ENCODE measurements at places on chromosomes 1 and 21.
A peak's percentile ranks its signal among the peaks of the same experiment; 100 is the strongest.

DNA sequence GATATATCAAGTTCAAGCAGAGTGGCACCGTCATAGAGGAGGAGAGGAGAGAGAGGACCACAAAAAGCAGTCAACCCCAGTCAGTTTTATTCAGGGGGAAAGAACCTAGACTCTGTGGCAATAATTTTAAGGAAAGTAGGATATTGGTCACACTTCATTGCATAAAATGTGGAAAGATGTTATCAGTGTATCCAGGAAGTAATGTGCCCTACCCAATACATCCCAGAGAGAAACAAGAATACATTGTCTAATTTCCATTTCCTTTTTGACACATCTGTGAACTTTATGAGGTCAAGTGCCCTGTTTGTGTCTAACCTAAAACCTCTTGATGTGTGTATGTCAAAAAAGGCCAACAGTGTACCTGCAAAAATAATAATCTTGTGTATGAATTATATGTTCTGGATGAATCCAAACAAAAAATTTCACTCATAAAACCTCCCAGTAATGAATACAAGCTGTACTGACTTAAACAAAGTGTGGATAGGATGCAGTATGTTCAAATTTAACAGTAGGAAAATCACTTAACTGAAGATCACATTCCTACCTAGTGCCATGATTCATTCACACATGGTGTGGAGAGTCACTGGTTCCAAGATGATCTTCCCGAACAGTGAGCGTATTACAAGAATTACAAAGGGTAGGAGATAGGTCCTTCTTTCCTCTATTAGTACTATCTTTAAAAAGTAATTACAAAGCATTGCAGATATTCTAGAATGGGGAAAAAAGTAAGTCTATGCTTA is 712.1 kb upstream of the CXADR start:
- DNase-seq = no peak

GRCh38 chr1:7705048-7705907 is 65.8 kb upstream of the VAMP3 start:
- DNase-seq = peak; percentile 59

GRCh38 chr1:61202854-61203598 is 120.7 kb downstream of the NFIA start:
- DNase-seq = no peak

DNA sequence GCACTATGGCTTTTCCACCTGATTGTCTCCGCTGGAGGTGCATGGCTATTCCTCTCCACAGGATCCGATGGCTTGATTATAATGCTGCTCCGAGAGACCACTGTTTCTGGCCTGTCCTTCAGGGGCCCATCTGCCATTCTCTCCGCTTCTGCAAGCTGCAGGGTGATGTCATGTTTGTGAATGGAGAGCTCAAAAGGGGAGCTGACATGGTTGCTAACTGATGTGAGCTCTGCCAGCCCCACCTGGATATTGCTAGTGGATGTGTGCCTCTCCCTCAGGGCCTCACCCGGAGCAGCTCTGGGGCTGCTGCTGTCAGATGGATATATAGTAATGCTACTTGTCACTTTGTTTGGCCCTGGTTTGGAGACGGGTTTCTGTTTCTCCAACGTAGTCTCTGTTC is 72.3 kb downstream of the KDM1A start:
- DNase-seq = no peak

DNA sequence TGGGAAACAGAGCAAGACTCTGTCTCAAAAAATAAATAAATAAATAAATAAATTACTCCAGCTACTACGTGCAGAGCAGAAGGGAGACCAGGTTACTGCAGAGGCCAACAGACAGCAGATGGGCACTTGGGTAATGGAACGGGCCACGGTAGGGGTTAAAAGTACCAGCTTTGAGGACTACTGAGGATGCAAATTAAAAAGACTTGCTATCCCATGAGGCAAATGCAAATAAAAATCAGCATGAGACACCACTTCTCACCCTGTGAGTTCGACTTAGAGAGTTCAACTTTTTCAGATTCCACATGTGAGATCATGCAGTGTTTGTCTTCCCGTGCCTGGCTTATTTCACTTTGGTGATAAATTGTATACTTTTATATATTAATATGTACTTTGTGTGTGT is 6.6 kb downstream of the SLC2A5 start:
- DNase-seq = no peak

GRCh38 chr21:29671728-29672127 is 268.1 kb downstream of the GRIK1 start:
- no peak for DNase-seq

DNA sequence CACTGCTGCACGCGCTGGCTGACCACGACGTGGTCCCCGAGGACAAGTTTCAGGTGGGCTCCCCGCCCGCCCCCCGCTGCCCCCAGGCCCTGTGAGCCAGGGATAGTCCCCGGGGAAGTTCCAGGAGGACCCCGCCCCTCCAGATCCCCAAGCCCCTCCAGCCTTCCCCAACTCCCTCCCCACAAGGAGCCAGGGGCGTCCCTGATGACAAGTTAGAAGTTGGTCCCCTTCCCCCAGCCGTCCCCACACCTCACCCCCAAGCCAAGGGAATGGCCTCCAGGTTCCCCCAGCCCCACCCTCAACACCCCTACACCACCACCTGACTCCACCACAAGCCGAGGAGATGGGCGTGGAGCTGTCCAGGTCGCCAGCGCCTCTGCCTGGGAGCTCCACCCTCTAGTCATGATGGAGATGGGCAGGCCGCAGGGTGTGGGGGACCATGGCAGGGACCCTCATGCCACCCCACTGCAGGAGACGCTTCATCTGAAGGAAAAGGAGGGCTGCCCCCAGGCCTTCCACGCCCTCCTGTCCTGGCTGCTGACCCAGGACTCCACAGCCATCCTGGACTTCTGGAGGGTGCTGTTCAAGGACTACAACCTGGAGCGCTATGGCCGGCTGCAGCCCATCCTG is 525 bp downstream of the AIRE start:
- no peak for DNase-seq

DNA sequence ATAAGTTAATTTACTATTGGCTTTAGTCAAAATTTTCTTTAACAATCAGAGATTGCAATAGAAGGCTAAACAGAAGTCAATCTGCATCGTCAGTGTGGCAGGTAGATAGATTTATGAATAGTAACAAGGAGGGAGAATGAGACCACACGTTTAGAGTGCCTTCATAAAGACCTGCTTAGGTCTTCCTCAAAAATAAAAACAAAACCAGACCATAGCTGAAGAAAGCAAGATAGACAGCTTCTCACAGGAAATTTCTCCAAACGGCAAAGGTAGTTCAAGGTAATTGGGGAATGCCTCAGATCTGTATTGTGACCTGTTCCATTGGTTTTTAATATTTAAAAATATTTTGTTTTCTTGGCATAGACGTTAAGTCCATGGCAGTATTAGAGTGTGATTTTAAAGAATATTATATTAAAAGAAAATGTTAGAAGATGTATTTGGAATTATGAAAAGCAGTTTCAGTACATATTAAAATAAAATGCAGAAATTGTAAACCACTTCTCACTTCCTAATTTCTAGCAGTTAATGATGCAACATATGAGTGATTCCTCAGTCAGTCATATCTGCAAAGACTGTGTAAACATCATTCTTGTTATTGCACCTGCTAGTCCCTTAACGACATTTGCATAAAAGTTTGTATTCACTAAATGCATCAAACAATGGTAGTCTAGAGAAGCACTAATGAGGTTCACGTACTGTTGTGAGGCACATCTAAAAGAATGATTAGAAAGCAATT is 278.0 kb downstream of the HLX start:
- no peak for DNase-seq

GRCh38 chr21:44738621-44739020 is 27.2 kb upstream of the TSPEAR start:
- no peak for DNase-seq

GRCh38 chr1:186842547-186842946 is 13.8 kb downstream of the PLA2G4A start:
- no peak for DNase-seq

DNA sequence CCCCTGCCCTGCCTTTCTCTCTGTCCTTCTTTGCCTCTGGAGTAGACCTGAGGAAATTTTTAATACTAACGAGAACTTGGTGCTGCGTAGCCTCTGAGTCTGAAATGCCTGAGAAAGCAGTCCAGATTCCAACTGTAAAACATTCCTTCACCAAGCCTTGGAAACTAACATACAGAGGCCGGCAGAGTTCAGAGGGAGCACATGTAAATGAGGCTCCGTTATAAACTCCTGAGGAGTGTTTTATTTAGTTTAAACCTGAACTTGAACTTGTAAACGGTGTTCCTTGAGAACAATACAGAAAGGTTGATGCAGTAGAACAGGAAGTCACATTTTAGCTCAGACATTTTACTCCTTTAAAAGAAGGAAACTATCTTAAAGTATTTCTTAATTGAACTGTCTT is 280.7 kb downstream of the TM2D1 start:
- DNase-seq = no peak

GRCh38 chr1:95033843-95034242 is 38.9 kb downstream of the ALG14 start:
- no peak for DNase-seq

DNA sequence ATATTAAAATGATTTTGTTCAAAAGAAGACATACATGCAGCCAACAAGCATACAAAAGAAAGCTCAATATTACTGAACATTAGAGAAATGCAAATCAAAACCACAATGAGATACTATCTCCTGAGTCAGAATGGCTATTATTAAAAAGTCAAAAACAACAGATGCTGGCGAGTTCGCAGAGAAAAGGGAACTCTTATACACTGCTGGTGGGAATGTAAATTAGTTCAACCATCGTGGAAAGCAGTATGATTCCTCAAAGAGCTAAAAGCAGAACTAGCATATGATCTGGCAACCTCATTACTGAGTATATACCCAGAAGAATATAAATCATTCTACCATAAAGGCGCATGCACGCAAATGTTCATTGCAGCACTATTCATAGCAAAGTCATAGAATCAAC is 126.0 kb upstream of the HMCN1 start:
- no peak for DNase-seq

- no peak for DNase-seq
These were observed 126.8 kb upstream of the EDN2 start for GRCh38 chr1:41611068-41611931.

DNA sequence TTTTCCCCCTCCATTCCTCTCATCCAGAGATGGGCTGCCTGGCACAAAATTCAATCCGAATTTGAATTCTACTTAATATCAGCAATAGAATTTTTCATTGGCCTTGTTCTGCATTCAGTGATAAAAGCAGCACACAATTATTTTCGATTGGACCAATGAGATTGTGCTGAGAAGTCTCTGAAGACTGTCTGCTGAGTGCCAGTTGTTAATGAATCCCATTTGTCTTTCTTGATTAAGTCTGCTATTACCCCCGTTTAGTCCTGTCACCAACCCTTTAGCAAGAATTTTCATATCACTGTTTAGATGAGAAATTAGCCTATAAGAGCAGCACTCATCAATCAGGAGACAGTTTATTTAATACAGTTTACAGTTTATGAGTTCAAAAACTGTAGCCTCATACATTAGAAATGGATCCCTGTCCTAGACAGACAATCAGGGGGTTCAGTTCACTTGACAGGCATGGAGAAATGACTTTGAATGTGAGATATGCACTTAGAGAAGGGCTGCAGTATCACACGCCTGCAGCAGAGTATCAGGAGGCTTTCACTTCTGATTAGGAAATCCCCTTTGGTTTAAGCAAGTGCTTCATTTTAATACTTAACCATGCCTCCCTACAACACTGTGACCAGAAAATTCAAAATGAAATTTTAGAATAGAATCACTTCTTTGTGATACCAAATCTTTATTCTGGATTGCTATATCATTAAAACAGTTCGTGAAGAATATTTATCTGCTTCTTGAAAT is 304.7 kb upstream of the PTBP2 start:
- no peak for DNase-seq

DNA sequence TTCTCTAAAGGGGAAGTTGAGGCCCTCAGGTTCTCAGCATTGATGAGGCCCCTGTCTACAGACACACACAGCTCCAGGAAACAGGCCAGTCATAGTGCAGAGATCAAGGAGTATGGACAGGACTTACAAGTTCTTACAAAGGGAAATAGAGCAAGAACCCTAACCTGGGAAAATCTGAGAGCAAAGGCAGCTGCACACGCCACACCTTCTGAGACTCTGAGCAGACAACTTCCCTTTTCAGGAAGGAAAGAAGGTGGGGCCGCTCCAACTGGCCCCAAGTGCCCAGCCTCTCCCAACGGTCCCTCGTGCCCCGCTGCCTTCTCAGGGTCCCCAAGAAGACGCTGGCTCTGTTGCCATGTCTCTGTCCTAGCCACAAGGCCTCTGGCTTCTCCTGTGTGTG is 3.6 kb downstream of the NOC2L start:
- no peak for DNase-seq

- no peak for DNase-seq
These were observed 77.7 kb upstream of the RGS4 start for GRCh38 chr1:162991444-162991843.

DNA sequence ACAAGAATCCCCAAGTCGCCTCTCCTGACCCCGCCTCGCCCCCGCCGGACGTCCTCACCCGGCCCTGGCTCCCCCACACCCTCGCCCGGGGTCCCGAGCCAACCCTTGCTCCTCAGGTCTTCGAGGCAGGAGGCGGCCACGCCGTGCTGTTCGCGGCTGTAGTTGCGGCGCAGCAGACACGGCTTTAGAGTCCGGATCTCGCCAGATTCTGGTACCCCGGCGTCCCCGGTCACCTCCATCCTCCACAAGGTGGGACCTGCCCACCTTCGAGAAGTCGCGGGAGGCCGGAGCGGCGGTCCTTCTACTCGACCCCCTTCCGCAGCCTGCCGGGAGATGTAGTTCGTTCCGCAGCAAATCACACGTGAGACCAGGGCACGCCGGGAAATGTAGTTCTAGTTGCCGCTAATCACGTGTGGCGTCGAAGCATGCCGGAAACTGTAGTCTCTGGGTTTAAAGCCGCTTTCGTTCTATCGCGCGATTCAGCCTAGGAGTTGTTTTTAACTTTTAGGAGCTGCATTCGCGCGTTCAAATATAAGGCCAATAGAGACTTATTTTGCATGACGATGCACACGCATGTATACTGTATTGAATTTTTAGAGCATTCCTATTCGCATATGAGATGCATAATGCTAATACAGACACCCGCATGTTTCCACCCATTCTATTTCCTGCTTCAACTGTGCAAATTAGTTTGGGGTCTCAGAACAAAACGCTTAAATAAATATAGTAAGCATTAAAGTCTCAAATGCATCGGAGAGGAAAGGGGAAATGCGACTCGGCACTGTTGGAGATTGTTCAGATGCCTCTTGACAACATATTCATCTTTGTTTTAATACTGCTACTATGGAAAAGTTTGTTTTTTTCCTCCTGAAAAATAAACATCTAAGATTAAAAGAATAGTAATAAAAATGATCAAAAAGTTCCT is at the start of gene DFFA:
TSS of gene DFFA (minus strand) at position 310 of the 925 bp plus-strand sequence. CDS start at position 239, 71 bp downstream.
- peak; percentile 94 for DNase-seq
